Brain pericyte (primary cell): ENCODE measurements at places on chromosomes 11 and 22.

DNA sequence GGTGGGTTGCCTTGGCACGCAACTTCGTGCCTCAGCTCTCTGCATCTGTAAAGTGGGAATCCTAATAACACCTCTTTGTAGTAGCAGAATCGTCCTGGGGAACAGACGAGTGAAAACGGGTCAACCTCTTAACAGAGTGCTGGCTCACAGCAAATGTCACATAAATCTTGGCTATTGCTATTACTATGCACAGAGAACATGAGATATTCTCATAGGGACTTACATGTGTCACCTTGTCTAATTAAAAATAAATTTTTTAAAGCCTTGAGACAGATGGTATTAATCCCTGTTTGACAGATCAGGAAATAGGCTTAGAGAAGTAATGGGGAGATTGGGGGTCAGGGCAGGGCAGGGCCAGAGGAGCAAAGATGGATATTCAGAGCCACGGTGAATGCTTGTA, 44.3 kb upstream of the IGSF9B start:
- no peak for DNase-seq

GRCh38 chr11:117074119-117074518, 24.1 kb downstream of the SIK3 start:
- no peak for DNase-seq

DNA sequence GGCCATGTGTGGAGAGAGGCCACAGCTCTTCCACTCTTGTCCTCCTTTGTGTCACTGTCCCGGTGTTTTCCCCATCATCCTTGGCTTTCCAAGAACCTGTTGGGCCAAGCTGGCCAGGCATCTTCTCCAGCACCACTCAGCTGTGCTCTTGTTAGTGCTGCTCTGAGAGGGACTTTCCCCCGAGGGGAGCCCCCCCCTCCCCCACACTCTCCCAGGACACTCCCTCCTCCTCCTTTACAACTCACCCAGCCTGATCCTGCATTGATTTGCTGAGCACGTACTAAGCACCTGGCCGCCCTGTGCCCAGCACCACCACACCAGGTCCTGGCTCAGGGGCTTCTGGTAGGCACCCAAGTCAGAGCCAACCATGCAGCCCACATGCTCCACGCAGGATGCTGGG, 13.2 kb downstream of the TP53AIP1 start:
- DNase-seq: no peak

DNA sequence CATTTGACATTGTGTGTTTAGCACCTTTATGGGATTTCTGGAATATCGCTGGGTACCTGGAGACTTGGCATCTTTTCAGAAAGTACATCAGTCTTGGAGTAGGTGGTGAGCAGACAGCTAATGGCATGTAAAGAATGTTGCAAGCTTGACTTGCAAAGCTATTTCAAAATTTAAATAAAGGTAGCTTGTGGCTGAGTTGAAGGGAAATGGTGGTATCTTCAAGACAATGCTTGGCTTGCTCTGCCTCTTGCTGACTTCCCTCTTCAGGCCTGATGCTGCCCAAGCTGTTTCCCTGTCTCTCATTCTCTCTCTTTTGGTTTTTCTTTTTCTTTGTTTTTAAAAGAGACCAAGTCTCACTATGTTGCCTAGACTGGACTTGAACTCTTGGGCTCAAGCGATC, 13.2 kb downstream of the ZNRF3 start:
- no peak for DNase-seq

DNA sequence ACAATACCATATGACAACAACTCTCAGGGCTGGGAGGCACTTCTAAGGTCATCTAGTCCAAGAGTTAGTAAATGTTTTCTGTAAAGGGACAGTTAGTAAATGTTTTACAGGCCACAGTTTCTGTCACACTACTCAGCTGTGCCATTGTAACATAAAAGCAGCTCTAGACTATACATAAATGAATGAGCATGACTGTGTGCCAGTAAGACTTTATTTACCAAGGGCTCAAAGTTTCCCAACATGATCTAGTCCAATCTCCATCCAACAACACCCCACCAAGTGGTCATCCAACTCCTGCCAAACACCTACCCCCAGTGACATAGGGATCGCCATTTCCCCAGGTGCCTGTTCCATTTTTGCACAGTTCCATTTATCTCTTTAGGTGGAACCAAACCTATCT, 12.1 kb downstream of the SERGEF start:
- DNase-seq: no peak

GRCh38 chr11:28833670-28834069, 725.5 kb downstream of the METTL15 start:
- DNase-seq: no peak

DNA sequence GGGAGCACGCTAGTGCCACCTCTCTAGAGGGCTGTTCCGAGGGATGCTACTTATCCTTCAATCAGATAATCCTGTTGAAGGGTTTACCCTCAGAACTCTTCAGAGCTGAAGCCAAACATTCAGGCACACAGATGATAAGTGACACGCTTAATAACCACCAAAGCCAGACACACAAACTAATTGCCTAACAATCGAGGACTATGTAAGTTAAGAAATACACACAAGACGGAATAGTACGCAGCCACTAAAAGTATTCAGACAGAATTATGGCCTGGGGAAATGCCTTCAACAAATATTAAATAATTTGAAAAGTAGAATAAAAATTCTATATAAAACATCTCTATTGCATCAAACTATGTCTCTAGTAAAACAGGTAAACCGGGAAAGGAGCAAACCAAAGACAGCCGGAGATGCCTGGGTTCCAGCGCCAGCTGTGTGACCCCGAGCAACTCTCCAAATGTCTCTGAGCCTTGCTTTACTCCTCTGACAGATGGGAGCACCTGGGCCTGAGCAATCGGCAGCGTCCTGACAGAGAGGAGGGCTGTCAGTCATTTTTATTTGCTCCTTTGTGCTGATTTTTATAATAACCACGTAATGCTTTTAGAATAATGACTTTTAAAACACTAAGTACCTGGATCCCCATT, 11.3 kb downstream of the LRFN4 start:
- DNase-seq: no peak

DNA sequence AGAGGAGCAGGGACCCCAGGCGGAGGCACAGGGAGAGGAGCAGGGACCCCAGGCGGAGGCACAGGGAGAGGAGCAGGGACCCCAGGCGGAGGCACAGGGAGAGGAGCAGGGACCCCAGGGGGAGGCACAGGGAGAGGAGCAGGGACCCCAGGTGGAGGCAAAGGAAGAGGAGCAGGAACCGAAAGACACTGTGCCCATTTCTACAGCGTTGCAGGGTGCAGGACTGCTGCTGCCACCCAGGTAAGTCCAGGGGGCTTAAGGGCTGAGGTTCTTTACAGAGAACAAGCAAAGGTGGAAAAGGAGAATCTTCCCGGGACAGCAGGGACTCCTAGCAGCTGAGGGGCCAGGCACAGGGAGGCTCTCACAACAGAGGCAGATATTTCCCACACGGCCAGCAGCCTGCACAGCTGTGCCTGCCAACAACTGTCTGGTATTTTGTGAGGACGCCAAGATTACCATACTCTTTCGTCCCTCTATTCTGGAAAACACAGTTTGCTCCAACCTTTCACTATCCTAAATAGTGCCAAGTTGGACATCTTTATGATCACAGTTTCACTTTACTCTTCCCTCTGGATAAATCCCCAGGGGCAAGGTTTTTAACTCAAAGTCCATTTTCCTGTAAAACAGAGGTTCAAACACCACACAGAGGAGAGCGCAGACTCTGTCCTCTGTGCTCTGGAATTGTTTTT, 39.4 kb downstream of the SHANK2 start:
- DNase-seq: no peak

GRCh38 chr22:30636226-30637077, 871 bp downstream of the SLC35E4 start:
- DNase-seq: no peak

GRCh38 chr22:35841907-35842518, 124.3 kb downstream of the APOL5 start:
- DNase-seq: no peak

DNA sequence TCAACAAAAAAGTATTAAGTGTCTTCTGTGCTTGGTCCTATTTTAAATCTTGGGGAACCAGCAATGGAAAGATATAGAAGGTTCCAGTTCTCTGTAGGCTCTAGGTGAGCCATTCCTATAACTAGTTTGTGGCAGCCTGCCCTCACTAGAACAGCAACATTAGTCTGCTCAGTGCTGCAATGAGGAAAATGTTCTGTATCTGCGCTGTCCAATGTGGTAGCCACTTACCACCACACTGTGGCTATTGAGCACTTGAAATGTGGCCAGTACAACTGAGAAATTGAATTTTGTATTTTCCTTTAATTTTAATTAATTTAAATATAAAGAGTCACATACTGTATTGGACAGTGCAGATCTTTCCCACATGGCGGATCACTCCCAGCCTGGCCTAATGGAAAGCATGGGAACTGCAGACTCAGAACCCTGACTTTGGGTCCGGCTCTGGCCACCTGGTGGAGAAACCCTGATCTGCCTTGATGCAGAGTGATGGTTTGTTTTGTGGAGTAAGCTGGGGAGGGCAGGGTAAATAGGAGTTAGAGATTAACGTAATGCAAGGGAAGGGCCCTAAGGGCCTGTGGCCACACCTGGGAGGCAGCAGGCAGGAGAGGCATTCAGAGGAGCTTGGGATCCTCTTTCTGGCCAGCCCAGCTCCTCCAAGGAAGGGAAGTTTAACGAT, 101.0 kb downstream of the ME3 start:
- no peak for DNase-seq

DNA sequence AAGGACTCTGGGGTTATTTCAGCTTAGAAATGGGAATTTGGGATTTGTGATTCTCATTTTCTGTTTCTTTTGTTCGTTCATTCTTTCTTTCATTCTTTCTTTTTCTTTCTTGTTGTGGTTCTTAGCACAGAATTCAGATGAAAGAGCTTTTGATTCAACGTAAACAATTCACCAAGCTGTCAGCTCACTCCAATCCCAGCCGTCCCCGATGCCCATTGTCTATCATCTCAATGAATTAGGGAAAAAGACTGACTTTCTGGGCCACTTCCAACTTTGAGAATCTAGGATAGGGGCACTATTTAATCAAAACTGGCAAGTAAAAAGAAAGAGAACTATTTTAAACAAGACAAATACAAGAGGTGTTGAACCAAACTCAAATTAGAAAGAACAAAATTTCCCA, 25.1 kb upstream of the TMA7B start:
- no peak for DNase-seq

- no peak for DNase-seq
Measured at GRCh38 chr11:121393855-121394254, 58.3 kb upstream of the SORL1 start.

DNA sequence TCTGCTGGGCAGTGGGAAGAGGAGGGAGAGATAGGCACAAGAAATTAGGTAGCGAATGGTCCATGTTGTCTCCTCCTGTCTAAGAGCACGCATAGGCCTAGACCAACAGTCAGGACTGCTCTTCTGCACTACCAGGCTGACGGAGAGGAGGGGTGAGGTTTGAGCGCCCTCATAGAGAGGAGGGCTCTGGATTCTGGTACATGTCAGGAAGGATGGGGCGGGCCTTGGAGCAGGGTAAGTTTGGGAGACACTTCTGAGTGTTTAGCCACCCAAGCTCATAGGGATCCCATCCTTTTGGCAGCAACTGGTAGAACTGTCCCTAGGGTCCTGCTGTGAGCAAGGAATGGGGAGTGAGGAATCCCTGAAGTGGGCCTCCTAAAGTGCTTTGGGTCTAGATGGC, 60.4 kb downstream of the KCNC1 start:
- no peak for DNase-seq

GRCh38 chr11:73198677-73199076, 19.4 kb upstream of the P2RY2 start:
- DNase-seq: no peak

DNA sequence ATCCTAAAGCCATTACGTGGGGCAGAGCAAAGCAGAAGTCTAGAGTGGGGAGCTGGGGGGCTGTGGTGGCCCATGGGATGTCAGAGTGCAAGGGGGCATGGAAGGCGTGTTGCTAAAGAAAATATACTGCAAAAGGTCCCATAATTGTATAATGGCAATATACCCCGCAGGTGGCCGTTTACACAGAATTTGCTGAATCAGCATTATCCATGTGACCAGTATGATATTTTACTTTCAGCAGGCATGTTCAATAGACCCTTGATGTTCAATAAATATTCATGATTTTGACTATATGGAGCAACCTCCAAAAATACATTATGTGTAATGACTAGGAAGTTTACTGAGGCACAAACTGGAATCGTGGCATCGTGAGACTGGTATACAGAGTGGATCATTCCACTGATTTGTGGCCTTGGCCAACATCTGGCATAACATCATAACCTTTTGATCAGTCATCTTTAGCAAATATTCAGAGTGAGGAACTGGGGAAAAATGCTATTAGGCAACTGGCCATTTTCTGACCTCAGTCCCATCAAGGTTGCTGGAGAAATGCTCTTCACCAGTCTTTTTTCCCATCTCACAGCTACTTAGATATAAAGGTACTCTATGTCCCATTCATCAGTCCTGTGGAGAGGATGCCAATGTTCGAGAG, 29.3 kb upstream of the PPP2R1B start:
- no peak for DNase-seq

DNA sequence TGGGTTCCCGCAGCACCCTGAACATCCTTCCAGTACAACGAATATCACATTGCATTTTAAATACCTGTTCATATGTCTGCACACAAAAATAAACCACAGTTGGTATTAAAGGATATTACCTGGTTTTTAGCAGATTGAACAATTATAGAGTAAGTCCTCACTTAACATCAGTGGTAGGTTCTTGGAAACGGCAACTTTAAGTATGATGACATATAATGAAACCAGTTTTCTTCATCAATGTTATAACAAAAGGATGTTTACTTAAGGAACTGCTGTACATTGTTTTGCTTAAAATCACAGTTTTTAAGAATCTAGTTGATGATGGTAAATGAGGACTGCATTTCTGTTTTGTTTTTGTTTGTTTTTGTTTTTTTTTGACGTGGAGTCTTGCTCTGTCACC, 28.0 kb downstream of the TRIM66 start:
- DNase-seq: no peak

GRCh38 chr22:26364066-26365015, 64.7 kb upstream of the ASPHD2 start:
- DNase-seq: peak; percentile 16

- peak; percentile 38 for DNase-seq
Measured at GRCh38 chr11:64723117-64723906, at the start of gene NRXN2. Gene NRXN2, minus strand, starts transcription at chr11:64723197. Its CDS starts 9,498 bp downstream, at chr11:64713699.

DNA sequence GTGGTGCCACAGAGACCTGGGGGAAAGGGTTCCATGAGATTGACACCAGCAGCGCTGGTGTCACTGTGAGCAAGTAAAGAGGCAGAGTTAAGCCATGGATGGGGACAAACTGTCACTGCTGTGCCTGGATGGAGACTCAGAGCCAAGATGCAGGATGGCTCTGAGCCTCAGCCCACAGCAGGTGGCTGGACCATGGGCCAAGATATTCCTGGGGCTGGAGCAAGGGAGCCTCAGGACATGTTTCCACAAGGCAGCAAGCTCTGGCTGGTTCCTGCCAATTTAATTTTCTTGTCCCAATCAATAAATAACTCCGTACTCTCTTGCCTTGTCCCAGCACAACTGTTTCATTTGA, 23.0 kb downstream of the MYO18B start:
- DNase-seq: no peak
